ENCODE measurements at places on chromosomes 12 and 14.
A peak's percentile ranks its signal among the peaks of the same experiment; 100 is the strongest.

GRCh38 chr12:93015871-93016751 lies 87.0 kb upstream of the EEA1 start:
- no peak for DNase-seq

DNA sequence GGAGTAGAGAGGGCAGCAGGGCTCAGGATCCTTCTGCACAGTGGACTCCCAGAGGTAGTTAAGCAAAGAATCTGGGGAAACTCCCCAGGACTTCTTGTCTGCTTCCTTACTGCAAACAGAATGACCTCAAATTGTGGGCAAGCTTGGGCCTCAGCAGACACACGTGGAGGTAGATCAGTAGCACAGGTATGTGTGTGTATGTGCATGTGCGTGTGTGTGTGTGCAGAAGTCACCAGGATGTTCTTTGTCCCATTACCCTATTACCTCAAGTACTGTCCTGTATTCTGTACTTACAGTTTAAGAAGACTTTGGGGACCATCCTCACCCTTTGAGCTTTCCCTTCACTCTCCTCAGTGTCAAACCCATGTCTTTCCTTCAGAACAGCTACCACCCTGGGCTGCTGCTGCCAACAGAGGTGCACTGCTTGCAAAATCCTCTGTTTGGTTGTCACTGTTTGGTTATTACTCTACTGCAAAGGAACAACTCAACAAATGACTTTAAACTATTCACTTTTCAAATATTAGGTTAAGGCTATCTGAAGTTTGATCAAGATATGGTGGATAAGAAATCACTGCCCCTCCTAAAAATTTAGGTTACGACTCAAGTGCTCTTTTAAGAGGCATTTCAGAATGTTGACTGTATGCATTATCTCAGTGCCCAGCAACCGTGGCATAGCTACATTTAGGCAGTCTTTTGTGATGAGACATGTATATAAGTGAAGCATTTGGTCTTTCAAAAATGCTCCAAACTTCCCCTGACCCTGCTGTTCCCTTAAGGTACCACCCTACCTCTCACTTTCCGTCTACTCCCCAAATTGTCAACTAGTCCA lies 78.2 kb upstream of the MBIP start:
- DNase-seq = no peak

DNA sequence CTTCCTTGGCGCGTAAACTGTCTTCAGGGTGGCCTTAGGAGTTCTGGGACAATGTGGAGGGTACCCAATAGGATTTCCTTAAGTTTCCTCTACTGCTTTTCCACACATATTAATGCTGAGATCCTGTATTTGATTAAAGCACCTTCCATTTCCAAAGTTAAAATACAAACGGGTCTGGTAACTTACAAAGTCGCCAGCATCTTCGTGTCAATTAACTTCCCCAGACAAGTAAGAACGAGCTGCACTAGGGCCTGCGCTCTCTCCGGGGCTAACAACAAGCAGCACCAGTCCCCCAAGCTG lies 130.9 kb downstream of the NDUFA12 start:
- no peak for DNase-seq

DNA sequence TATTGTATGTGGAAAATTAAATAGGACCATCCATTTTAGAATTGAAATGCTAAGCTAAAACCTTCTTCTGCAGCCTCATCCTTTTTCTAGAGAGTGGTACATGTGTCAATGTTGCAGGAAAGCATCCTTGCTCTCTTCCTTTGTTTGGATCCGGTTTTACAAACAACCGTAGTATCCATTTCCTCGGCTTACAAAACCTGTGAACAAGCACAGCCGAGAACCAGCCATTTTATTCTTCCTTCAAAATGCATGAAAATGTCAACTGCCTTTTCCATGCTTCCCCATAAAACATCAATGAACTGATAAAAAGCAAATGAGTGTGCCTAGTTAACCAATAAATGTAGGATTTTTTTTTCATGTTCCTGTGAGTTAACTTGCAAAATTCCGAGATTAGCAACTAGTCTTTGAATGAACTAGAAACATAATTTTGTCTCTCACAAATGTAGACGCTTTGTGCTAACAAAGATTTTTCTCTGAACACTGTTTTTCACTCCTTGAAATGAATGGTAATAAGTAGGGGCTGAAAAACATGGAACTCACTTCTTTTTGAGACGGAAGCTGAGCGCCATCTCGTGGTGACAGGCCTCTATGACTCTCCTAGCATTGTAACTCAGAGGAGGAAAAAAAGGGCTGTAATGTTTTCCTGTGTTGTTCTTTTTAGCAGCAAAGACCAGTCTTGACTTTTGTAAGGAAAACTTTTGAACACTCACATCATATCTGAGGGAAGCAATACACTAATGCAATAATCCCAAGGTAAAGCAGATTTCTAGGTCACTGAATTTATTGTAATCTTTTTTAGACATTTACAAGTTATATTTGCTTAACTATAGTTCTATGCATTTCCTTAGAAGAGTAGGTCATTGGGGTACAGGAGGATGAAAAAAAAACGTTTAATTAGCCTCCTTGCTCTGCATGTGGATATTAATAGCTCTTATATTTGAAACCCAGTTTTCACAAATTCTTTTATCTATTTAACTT lies 157.4 kb upstream of the FOXG1 start:
- DNase-seq = peak; percentile 83

- no peak for DNase-seq
Measured at GRCh38 chr14:23916446-23916845, 37.1 kb upstream of the DHRS4 start.

GRCh38 chr12:70306676-70307075 lies 59.4 kb upstream of the KCNMB4 start:
- no peak for DNase-seq

DNA sequence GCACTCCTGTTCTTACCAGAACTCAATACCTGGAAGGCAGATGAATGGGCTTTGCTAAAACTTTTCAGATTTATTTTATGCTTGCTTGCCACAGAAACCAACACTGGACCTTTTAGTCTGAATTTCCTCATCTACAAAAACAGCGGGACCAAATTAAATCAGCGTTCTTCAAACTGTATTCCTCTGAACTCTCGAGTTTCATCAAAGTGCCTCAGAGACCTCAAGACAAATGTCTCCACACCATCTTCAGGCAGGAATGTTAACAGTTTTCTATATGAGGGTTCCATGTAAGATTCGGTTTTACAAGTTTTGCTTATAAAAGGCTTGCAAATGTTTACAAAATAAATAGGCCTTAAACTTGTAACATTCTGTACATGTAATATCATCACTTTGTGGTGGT lies 74.6 kb downstream of the MED13L start:
- DNase-seq = peak; percentile 45

Measured in GM23338 (cell line).